CD14-positive monocyte (primary cell): ENCODE measurements at places on chromosomes 4 and X. TPM values are rescaled to one million over a fixed set of nuclear protein-coding genes. Genes with fewer than 3 reads are reported as not detected.

DNA sequence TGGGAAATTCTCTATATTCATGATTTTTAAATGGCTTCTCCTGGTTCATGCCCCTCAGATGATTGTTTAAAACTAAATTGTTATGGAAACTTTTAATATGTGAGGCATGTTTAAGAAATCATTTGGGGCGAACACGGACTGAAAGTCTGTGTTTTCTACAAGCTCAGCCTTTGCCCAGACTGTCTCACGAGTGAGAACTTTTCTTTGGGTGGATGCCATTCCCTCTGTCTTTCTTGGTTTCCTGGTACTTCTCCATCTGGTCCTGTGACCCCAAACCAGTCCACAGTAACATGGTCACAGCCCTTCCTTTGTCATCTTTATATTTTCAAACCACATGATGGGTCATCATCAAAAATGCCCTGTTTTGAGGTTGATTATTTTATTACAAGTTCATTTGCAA, 186.6 kb upstream of the GNPDA2 start:
- DNase-seq = no peak

- no peak for DNase-seq
Observed at GRCh38 chr4:158912806-158913205, 144.0 kb downstream of the FNIP2 start.

- no peak for DNase-seq
Observed at GRCh38 chr4:122663814-122664610, 43.1 kb upstream of the IL21 start.

- no peak for DNase-seq
Observed at GRCh38 chrX:18424482-18425198, 768 bp upstream of the CDKL5 start.

DNA sequence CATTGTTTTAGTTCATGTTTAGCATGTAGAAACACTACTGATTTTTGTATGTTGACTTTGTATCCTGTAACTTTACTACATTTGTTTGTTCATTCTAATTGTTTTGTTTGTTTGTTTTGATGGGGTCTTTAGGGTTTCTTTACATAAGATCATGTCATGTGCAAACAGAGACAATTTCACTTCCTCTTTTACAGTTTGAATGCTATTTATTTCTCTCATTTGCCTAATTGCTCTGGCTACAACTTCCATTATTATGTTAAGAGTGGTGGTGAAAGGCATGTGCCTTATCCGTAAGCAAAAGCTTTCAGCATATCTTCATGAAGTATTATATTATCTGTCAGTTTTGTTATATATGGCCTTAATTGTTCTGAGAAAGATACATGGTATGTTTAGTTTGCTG, 571.1 kb downstream of the PCDH7 start:
- no peak for DNase-seq

DNA sequence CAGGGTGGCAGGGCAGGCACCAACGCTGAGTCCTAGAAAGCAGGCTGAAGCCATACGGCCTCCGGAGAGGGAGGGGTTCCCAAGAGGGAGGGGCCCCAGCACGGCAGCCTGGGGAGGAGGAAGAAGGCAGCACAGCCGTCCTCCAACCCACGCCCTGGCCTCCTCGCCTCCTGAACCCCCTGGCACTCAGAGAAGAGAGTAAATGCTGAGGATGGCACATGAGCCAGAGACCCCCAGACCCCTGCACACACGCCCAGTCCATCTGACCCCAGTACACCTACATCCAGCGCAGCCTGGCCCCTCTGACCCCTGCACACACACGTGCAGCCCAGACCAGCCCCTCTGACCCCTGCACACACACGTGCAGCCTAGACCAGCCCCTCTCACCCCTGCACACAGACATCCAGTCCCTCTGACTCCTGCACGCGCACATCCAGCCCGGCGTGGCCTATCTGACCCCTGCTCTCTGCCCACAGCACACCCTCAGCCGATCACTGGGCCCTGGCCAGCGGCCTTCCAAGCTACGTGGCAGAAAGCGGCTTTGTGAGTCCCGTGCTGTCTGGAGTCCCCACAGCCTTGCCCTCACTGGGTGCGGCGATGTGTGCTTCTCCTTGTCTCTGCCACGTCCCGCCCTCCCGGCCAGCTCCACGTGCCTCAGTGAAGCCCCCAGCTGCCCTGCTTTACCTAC, 18.5 kb downstream of the ATP5ME start:
- no peak for DNase-seq

DNA sequence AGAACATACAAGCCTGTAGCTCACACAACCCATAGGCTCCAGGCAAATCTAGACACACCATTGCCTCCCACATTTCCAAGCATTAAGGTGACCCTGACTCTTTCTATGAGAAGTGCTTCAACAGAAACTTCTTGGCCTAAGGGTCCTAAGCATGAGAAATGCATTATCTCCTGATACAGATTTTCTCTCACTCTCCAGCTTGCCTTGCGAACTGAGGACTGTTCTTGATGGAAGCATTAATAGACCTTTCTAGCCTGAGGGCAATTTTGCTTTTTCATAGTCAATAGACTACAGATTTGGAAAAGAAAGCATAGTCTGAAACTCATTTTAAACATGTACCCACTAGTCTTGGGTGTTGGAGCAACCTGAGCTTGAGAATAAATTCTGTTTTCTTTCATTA, 1801.3 kb upstream of the PCDH7 start:
- no peak for DNase-seq

DNA sequence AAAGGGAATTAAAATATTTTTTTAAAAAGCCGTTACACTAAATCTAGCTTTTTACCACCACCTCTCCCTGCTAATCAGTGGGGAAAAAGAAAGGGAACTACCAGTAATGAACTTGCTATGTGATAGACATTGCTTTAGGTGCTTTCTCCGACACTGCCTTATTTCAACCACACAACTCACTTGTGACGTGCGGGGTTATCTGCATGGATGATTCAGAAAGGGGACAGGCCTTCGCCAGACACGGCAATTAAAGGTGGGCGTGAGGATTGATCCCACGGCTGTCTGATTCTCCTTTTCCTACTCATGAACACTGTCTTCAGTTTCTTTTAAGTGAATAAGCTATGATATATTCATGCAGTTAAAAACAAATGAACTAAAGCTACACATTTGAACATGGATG, 882 bp upstream of the CXCR3 start:
- no peak for DNase-seq

GRCh38 chr4:123555233-123555806, 158.7 kb downstream of the SPRY1 start:
- no peak for DNase-seq

DNA sequence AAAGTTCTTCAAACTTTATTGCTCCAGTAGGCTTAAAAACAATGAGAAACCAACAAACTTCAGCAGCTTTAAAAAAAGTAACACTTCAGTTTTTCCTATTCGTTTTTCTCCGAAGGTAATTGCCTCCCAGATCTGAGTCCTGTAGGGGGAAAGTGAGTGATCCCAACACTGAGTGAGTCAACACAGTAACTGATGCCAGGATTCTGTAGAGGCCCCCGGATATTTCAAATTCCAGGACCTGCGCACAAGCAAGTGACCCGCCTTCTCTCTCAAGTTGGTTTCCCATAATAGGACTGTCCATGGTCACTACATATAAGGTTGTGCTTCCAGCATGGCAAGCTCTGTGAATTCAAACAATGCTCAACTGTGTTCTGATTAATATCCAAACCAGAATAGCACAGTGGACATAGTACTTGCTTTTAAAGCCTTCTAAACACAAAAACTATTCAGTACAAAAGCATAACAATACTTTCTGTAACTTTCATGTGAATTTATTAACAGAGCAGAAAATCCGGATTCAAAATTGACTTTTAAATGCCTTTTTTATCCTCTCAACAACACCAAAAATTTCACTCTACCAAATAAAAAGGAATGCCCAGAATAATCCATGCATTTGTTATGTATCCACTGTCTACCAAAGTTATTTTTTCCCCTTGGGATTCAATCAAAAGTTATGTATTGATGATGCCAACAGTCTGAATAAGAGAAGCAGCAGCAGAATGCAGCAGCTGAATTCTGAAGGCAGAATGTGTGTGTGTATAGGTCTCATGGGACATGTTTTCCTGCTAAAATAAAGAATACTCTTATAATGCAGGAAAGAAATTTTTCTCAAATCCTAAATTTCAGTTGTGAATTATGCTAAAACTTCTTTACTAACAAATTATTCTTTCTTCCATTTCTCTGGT, at the start of gene DMD:
TSS of gene DMD (minus strand) at position 194 of the 905 bp plus-strand sequence. CDS start 237 bp downstream, outside the sequence.
- no peak for DNase-seq

DNA sequence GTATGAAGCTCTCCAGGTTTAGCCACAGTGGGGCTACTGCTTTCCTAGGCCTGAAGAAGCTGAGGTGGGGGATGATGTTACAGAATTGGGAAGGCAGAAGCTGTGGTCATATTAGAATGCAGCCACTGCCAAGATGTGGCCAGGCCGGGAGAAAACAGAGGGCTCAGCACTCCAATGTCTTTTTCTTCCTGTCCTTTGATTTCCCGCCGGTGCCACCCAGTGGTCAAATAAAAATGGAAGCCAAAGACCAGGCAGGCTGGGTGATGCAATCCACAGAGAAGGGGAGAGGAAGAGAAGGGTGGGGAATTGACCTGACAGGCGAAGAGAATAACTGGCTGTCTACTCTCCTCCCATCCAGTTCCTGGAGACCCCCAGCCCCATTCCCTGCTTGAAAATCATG, 94.9 kb upstream of the SHISA3 start:
- DNase-seq = no peak

The DCAF4L1 gene
- not detected for polyA plus RNA-seq

The SMR3B gene
- not detected for polyA plus RNA-seq

The AREG gene
- 0.97 and 9.1 TPM in 2 replicates for polyA plus RNA-seq

The CDX4 gene
- not detected for polyA plus RNA-seq
